Suppressor macrophage treated with lipopolysaccharide for 4 hours (primary cell): ENCODE measurements at places on chromosomes 1 and 21.

DNA sequence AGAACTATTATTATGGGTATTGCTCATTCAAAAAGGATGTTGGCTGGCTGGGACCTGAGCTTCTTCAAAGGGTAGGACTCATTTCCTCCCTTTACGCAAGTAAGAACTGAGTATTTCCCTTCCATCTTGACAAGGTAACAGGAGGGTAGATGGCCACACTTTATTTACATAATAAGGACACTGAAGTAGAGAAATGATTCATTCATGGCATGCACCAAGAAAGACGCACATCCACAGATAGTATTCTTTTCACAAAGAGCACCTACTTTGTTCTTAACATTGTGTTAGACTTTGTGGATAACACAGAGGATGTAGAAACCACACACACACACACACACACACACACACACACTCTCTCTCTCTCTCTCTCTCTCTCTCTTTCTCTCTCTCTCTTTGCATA is 82.9 kb downstream of the FAM78B start:
- no peak for DNase-seq

DNA sequence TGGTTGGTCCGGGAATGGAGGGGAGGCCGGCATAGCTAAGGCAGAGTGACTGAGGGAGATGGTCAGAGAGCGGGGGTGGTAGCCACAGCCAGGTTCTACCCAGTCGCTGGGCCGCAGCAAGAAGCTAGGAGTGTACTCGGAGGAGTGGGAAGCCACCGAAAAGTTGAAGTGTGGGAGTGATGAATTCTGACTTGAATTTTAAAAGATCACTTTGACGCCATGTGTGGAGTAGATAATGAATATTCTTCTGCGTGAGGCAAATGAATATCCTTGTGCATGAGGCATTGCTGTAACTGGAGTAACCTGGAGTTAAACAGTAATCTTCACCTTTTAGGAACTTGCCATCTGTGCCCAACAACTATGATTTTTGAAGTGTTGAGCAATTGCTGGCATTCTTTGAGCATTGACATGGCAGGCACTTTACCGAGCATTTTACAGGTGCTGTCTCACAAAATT is 6.9 kb downstream of the CTPS1 start:
- no peak for DNase-seq

DNA sequence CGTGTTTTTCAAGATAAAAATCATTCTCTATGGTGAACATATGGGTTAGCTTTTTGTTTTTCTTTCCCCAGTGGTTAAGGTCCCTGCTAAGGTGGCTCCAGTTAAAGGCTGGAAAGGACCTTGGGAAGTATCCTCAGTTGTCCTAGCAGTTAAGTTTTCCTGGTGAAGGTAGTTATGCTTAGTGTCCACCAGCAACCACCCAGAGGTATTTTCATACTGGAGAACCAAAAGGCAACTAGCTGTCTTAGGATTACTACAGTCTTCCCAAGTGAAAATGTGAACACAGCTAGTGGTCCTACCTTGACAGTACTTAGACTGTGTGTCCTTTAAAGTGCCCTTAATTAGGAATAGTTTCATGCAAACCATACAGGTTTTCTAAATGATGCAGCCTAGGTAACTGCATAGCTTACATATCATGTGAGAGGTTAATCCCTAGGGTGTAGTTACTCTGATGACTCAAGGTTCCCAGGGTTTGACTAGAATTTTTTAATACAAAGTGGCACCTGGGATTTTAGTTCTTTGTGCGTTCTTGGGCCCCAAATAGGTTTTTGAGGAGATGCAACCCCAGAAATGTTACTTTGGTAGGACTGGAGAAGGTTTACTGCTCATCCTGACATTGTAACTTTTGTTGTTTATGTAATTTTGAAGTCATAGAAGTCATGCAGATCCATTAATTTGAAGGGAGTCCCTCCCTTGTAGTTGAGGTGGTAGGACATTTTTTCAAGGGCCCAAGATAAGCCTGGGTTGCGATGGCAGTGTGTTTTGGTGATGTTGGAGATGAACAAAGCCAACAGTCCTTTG is 36.5 kb downstream of the YY1AP1 start:
- no peak for DNase-seq

DNA sequence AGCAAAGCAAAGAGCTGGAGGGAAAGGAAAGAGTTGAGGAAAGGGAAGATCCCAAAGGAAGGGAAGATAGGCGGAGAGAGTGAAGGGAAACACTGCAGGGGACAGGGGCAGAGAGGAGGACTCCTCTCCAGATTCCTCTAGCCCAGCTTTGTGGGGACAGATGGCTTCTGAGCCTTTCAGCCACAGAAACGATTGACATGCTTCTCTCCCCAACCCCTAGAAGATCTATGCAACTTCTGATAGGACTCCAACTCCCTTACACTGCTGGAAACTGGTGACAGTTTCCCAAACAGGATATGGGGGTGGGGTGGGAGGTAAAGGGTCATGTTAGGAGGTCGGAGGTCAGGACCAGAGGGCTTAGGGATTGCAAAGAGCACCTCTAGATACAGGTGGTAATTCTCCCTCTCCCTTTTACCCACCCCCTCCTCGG is 6.5 kb downstream of the MEX3A start:
- DNase-seq: no peak

DNA sequence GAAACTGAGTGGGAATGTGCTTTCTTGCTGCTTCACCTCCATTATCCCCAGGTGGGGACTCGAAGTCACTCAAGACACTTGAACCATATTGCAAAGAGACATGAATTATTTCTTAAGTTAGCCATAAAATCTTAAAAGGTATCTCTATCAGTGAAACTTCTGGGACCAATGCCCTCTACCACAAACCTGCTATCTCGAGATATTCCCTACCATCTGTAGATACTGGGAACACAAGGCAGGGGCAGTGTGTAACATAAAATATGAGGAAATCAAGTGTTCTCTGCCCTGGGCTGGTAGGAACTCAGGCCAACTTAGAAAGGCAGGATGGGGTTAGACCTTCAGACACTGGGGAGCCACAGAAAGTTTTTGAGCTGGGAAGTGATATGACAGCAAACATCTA is 1.3 kb upstream of the CD58 start:
- no peak for DNase-seq

DNA sequence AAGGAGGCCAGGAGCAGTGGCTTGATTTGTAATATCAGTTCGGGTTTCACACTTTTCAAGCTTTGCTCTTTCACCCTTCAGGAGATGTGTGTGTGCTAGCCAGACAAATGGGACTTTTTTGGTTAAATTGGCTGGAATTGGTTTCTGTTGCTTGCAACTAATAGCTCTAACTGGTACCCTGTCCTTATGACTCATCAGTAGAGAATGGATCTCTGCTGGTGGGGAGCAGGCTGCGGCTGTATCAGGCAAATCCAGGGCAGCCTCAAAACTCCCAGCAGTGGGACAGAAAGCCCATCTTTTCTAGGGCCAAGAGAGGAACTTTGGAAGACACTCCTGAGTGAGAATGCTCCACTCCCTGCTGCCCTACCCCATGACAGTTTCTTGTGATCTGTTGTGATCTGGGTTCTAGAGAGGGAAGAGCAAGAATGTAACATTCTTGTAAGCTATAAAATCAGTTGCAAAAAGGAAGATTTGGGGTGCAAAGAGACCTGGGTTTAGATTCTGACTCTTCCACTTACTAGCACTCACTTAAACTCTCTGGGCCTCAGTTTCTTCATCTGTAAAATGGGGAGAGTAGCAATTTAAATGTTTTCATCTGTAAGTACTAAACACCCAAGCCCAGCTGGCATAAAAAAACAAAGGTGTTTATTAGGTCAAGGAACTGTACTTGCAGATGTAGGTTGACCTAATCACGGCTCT is 257.0 kb upstream of the TMEM51 start:
- DNase-seq: no peak

DNA sequence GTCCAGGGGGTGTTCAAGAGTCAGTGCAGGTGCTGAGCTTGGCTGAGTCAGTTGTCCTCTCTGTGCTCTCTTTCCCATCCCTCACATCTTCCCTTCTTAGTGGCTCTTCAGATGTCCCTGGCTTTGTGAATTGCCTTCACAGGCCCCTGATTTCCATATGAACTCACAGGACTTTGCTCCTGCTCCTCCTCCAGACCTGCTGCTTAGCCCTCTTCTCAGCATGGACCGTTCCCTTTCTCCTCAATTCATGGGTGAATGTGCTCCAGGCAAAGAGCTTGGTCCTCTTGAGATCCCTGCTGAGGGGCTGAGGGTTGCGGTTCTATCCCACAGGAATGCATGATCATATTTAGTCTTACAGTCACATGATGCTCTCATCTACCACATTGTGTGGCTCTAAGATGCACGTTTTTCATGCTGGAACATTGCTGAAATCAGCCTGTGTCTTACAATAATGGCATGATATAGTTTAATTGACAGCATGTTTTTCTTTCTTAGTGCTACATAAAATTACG is 30.5 kb downstream of the CACNA1E start:
- DNase-seq: no peak

- DNase-seq: no peak
These were observed 14.0 kb downstream of the AHDC1 start for GRCh38 chr1:27589841-27590426.

GRCh38 chr1:19071674-19072281 is 115.3 kb upstream of the IFFO2 start:
- no peak for DNase-seq

DNA sequence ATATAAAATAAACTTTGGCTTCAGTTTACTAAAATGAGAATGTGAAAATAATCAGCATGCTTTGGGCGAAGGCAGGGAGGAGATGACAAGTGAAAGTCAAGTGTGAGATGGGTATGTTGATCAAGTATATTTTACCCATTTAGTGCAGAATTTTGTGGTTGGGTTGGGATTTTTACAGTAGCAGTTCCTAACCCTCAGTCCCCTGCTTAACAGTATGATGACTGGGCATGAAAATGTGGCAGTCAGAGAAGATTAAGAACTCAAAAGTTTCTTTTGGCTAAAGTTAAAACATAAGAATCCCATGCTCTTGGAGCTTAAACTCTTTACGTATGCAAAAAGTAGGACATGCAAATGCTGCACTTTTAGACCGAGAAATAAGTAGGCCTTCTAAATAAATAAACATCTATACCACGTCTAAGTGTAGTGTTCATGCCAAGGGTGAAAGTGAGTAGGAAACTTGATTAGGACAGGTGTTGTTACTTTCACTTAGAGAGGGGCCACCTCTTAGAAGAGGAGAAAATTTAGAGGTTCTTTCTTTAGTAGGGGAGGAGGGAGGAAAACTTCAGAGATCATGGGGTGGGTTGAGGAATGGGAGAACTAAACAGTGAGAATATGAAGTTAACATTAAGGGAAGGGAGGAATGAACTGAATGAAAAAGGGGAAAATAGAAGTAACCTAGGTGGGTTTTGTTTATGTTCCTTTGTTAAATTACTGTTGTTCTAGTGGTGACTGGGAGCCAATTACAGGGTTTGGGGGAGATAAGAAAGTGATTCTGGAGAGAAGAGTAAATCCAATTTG is 127.8 kb downstream of the OSBPL9 start:
- DNase-seq: no peak

DNA sequence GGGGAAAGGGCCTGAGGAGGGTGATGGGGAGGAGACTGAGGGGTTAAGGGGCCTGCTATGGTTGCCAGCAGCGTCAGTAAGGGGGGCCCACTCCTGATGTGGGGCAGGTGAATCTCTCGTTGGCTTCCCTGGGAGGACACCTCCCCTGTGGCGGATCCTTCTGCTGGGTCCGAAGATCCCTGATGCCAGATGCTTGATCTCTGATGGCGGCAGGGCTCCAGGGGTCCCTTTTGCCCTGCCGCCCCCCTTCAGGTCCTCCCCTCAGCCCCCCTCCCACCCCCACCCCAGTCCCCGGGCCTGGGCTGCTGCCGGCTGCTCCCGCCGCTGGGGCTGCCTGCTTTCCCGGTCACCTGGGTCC is 219 bp downstream of the CELF3 start:
- DNase-seq: no peak

GRCh38 chr1:1941211-1941841 is 22.2 kb upstream of the TMEM52 start:
- DNase-seq: no peak

GRCh38 chr1:151574575-151575529 is 34.7 kb downstream of the TUFT1 start:
- peak; percentile 57 for DNase-seq

GRCh38 chr1:81549588-81550127 is 251.1 kb upstream of the ADGRL2 start:
- DNase-seq: no peak

- DNase-seq: no peak
These were observed 37.6 kb upstream of the DPT start for GRCh38 chr1:168766568-168766967.

DNA sequence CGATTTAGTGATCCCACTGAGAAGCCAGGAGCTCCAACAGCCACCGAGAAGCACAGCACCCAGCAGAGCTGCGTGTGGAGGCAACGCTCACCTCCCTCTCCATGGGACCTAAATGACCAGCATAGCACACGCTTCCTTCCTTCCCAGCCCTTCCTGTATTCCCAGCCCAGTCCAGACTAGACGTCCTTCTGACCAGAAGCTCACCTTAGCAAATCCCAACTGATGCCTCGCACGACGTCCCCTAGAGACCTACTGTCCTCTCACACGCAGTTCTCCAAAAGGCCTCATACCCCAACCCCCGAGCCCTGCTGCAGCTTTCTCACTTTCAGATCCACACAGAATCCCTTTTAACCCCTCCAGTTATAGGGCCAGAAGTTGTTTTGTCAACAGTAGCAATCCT is 132.4 kb downstream of the SLC45A1 start:
- no peak for DNase-seq

DNA sequence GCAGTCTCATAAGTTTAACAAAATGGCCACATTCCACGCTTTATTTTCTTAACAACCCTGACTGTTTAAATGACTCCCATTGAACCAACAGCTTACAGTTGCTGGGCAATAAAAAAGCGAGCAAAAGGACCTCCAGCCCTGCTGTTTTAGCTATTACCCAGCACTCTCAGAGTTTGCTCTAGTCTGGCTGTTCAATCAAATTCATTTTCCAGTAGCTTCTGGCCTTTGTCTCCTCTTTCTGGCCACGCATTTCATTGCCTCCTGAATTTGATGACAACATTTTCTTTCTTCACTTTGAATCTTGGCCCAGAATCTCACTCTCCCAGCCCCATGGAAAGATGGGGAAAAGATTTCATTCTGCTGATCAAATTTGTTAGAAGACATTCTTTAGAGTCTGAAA is 44.1 kb upstream of the DOCK7 start:
- DNase-seq: no peak

- DNase-seq: no peak
These were observed 183.6 kb downstream of the GIPC2 start for GRCh38 chr1:78229344-78229743.

DNA sequence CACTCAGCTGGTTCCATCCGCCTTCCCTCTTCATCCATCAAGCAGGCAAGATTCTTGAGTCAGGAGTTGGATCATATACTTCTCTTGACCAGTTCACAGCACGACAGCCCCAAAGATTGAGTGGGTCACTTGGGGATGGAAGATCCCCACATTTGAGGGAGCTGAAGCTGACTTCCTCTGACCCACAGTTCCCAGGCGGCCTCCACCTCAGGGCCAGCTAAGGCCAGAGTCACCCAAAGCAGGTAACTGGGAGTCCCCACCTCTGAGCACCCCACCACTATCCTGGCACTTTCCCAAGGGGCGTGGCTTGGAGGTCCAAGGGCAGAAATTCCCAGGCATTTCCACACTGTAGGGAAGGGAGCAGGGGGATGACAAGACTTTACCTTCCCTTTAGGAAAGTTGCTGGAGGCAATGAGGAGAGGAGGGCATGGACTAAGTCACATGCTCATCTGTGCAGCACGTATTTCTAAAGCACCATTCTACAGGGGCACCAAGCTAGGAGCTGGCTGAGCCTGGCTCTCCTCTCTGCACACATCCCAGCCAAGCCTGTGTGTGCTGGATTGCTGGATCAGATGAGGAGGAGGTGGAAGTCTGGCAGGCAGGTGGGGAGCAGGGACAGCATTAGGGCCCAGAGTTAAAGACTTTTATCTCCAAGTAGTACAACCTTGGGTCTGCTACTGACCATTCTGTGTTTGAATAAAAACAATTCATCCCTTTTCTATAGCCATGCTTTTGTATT is 1.3 kb upstream of the RD3 start:
- DNase-seq: no peak

GRCh38 chr1:101298663-101299062 is 61.8 kb downstream of the S1PR1 start:
- no peak for DNase-seq
